ENCODE measurements at places on chromosomes 5 and 9. TPM values are rescaled to one million over a fixed set of nuclear protein-coding genes. Genes with fewer than 3 reads are reported as not detected.

DNA sequence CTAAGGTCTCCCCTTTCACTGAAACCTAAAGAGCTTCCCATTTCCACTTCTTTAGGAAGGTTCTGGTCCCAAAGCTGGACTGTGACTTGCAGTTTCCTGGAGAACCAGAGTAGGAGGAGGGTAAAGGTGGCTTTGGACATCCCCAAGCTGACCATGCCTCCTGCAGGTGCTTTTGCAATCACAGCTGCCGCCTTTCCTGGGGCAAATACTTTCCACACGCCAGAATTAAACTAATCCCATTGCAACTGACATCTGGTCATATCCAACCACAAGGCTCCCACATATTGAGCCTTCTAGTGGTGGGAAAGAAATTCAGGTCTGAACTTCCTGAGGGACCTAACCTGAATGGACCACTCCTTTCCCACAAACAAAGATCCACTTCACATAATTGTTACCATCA lies 92.7 kb downstream of the NRG2 start:
- no peaks in the 10 kb centered on the region for H3K36me3 ChIP-seq
- peaks cover 24% of the 10 kb centered on the region for H3K27me3 ChIP-seq
- no peak overlapping the region for H3K4me3 ChIP-seq
- no peak overlapping the region for H3K27ac ChIP-seq
- no peak for DNase-seq
- H3K4me1 ChIP-seq = no peaks in the 10 kb centered on the region

- no peaks in the 10 kb centered on the region for H3K4me1 ChIP-seq
- peaks cover 18% of the 10 kb centered on the region for H3K27me3 ChIP-seq
- no peak for DNase-seq
- no peaks in the 10 kb centered on the region for H3K36me3 ChIP-seq
Observed at GRCh38 chr5:155735388-155735787, 591.6 kb upstream of the SGCD start.

GRCh38 chr5:103910011-103910410 lies 347.4 kb upstream of the NUDT12 start:
- no peaks in the 10 kb centered on the region for H3K4me1 ChIP-seq
- H3K36me3 ChIP-seq = no peaks in the 10 kb centered on the region
- H3K27ac ChIP-seq = no peak overlapping the region
- DNase-seq = no peak
- no peak overlapping the region for H3K4me3 ChIP-seq
- H3K27me3 ChIP-seq = no peaks in the 10 kb centered on the region

GRCh38 chr5:127046343-127047072 lies 16.1 kb upstream of the MARCHF3 start:
- H3K36me3 ChIP-seq = no peaks in the 10 kb centered on the region
- no peak overlapping the region for H3K4me3 ChIP-seq
- no peak for DNase-seq
- no peaks in the 10 kb centered on the region for H3K27me3 ChIP-seq

DNA sequence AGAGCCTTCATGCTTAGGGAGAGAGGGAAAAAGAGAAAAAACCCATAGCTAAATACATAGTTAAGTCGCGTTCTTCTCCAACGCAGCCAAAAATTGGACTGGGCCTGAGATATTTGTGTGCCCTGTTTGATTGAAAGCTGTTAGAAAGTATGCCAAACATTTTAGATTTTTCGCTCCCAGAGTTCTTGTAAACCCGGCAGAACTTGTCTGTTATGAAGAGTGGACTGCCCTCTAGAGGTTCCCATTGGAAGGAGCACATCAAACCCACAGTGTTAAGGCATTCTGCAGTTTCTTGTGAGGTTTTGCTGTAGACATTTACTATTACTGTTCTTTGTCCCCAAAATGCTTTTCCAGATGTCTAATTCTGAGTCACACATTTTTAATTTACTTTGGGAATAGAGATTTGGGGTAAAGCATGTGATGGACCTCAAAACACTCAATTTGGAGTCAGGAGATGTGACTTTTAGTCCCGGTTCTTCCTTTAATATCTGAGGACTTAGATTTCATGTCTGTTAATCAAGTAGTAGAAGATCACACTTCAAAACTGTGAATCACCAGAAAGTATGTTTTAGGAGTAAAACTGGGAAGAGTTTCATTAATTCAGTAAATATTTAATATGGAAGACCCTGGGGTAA lies 96.6 kb downstream of the PCSK1 start:
- no peak overlapping the region for H3K27ac ChIP-seq
- peaks cover 12% of the 10 kb centered on the region for H3K27me3 ChIP-seq
- H3K36me3 ChIP-seq = no peaks in the 10 kb centered on the region
- no peak overlapping the region for H3K4me3 ChIP-seq

- H3K36me3 ChIP-seq = no peaks in the 10 kb centered on the region
- no peaks in the 10 kb centered on the region for H3K27me3 ChIP-seq
- H3K4me1 ChIP-seq = no peaks in the 10 kb centered on the region
- H3K4me3 ChIP-seq = no peak overlapping the region
Observed at GRCh38 chr5:68565427-68565826, 349.9 kb downstream of the PIK3R1 start.

DNA sequence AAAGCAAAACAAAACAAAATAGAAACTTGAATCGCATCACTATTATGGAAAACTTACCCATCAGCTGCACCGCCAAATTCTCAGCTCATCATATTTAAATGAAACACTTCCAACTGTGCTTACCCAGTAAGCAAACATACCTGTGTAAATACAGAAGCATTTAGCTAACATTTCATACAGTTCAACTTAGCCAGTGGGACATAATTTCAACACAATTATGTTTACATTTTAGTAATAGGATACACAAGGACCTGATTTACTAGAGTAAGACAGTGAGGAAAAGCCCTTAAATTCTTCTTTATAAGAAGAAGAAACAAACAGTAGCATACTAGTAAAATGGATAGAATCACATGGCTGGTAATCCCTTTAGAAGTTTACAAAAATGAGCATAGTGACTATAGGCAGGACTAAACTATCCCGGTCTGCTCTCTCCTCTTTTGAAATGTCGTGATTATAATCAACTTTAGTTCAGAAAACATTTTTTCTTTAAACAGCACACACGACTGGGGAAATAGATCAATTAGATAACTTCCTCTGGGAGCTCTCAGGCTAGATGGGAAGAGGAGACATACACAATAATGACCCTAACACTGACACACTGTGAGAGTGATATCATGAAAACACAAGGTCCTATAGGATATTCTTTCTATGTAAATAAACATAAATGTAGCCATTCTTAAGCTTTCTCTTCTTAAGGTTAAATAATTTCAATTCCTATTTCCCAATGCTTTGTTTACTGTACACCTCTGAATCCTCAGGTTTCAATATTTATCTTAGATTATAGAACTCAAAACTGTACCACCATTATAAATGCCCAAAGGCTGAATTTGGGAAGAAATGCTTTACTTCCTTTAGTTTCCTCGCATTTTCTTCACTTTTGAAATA lies 15.9 kb upstream of the CDC20B start:
- no peak for DNase-seq
- H3K27me3 ChIP-seq = peaks cover 70% of the 10 kb centered on the region
- H3K27ac ChIP-seq = no peak overlapping the region
- no peak overlapping the region for H3K4me3 ChIP-seq
- H3K4me1 ChIP-seq = no peaks in the 10 kb centered on the region

GRCh38 chr9:83572524-83572923 lies 34.3 kb upstream of the FRMD3 start:
- no peak for DNase-seq
- H3K27ac ChIP-seq = no peak overlapping the region
- H3K4me1 ChIP-seq = no peaks in the 10 kb centered on the region
- no peaks in the 10 kb centered on the region for H3K36me3 ChIP-seq
- peaks cover 2% of the 10 kb centered on the region for H3K27me3 ChIP-seq

INSL4 gene
- not detected for total RNA-seq

IRF1 gene
- total RNA-seq = 181 TPM

NR6A1 gene
- total RNA-seq = 2.3 TPM

Measured in activated CD4-positive, alpha-beta T cell treated with anti-CD3 and anti-CD28 coated beads, Interleukin-2, amount 10 ng/mL, durations not matched to agents 24 days and 14 days (primary cell).